B cell (primary cell): ENCODE measurements at places on chromosomes 4 and X.

DNA sequence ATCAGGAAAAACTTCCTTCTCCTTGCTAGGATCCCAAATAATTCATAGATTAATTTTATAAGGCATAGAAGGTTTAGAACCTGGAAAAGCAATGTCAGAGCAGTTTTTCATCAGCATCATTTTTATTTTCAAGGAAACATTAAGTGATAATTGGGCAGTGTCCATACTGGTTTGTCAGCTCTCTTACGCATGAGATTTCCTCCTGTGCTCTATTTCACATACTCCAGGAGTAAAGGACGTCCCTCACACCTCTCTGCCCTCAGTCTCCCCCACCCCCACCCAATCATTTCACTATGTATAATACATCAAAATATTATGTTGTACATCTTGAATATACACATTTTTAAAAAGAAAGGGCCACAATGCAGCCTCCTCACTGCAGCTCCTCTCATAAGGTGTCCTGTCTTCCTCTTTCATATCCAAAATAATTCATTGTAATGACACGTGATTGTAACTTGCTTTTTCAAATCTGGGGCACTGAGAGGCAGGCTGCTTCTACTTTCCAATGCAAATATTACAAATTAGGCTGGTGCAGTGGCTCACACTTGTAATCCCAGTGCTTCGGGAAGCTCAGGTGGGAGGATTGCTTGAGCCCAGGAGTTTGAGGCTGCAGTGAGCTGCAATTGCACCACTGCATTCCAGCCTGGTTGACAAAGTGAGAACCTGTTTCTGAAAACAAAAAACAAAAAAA lies 34.4 kb downstream of the ARHGEF38 start:
- no peak for DNase-seq
- H3K27me3 ChIP-seq: no peaks in the 10 kb centered on the region
- H3K27ac ChIP-seq: no peak overlapping the region

- H3K27me3 ChIP-seq: no peaks in the 10 kb centered on the region
- H3K4me1 ChIP-seq: no peaks in the 10 kb centered on the region
- no peak overlapping the region for H3K27ac ChIP-seq
- H3K36me3 ChIP-seq: peaks cover 21% of the 10 kb centered on the region
- no peak overlapping the region for H3K4me3 ChIP-seq
Measured at GRCh38 chr4:2900741-2901140, 57.1 kb downstream of the ADD1 start.

- H3K4me1 ChIP-seq: no peaks in the 10 kb centered on the region
- H3K36me3 ChIP-seq: no peaks in the 10 kb centered on the region
- DNase-seq: no peak
- no peaks in the 10 kb centered on the region for H3K27me3 ChIP-seq
- no peak overlapping the region for H3K4me3 ChIP-seq
- H3K27ac ChIP-seq: no peak overlapping the region
Measured at GRCh38 chrX:93229036-93229435, 444.3 kb downstream of the NAP1L3 start.

DNA sequence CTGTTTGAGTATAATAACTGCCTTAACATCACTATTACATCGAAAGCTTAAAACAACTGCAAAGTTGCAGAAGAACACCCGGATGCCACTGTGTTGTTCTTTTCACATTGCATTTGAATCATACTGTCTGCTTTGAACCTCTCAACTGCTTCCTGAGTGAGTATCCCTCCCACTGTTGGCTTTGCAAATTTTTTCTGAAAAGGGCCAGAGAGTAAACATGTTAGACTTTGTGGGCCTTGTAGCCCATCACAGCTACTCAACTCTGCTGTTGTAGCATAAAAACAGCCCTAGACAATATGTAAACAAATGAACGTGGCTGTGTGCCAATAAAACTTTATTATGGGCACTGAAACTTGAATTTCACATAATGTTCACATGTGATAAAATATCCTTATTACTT lies 76.1 kb downstream of the NSG1 start:
- H3K4me1 ChIP-seq: no peaks in the 10 kb centered on the region
- no peak overlapping the region for H3K4me3 ChIP-seq
- no peak for DNase-seq
- no peak overlapping the region for H3K27ac ChIP-seq
- peaks cover 31% of the 10 kb centered on the region for H3K36me3 ChIP-seq

DNA sequence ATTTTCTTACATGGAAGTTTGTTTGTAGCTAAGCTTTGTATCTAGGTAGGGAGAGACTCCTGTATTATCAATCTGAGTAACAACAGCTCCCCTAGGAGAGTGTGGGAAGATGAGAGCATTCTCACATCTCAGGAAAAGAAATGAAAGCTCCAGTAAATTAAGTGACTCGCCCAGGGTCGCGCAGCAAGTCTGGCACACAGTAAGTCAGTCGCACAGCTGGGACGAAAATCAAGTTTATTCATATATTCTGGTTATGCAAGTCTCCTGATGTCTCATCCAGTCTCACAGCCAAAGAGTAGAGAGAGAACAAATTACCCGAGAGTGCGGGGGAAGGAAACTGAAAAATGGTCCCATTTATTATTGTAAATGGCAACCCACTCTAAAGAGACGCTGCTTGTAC lies 216.1 kb downstream of the STK32B start:
- H3K36me3 ChIP-seq: no peaks in the 10 kb centered on the region
- no peaks in the 10 kb centered on the region for H3K27me3 ChIP-seq
- no peak overlapping the region for H3K4me3 ChIP-seq
- no peaks in the 10 kb centered on the region for H3K4me1 ChIP-seq

DNA sequence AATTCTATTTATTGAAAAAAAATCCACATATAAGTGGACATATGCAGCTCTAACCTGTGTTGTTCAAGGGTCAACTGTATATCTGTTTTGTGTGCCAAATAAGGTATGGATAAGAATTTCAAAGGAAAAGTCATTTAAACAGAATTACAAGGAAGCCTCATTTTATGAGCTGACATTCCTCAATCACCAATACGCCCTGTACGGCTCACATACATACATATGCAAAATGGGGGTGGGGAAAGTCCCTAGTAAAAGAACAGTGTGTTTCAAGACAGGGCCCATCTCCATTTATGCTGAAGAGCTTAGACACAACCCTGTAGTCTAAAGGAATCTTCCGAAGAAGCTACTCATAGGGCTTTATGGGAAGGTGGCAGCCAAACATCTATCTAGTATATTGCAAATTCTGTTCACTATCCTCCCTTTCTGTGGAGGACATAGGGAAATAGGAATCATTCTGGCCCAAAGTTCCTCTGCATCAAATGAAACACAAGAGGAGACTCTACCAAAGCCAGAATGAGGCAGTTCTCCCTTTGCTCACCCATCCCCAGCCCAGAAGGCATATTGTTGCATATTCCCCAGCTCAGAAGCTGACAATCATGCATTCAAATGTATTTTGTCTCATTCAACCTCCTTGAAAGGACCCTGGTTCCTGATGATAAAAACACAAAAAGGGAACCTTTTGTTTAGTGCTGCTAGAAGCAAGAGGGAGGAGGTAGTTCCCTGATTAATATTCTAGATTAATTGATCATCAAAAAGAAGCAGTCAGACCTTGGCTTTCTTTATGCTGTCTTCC lies 13.7 kb upstream of the ZBTB33 start:
- H3K27me3 ChIP-seq: no peaks in the 10 kb centered on the region
- no peaks in the 10 kb centered on the region for H3K4me1 ChIP-seq
- H3K4me3 ChIP-seq: no peak overlapping the region
